ENCODE measurements at places on chromosomes 11 and 22.

GRCh38 chr11:1459764-1460395 is 26.7 kb downstream of the MOB2 start:
- DNase-seq: no peak

DNA sequence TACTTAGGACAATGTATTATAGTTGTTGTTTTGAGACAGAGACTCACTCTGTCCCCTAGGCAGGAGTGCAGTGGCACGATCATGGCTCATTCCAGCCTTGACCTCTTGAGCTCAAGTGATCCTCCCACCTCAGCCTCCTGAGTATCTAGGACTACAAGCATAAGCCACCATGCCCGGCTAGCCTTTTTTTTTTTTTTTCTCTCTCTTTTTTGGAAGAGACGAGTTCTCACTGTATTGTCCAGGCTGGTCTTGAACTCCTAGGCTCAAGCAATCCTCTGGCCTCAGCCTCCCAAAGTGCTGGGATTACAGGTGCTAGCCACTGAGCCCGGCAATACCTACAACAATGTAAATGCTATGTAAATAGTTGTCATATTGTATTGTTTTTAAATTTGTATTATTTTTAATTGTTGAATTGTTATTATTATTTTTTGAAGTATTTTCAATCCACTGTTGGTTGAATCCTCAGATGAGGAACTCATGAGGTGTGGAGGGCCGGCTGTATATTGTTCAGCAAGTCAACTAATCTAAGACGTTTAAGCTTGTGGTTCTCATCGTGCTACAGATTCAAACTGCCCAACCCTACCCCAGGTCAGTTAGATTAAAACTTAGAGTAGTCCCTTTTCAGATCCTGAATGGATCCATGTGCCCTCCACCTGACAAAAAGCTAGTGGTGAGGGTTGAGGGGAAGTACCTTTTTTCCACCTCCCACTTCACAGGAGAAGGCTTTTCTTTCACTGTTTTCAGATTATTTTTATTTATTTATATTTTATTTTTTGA is 11.9 kb upstream of the ZNF280A start:
- no peak for DNase-seq

- DNase-seq: no peak
Measured at GRCh38 chr11:86438685-86439084, 64.0 kb downstream of the CCDC81 start.

- no peak for DNase-seq
Measured at GRCh38 chr22:23113847-23114720, 27.7 kb downstream of the RSPH14 start.

DNA sequence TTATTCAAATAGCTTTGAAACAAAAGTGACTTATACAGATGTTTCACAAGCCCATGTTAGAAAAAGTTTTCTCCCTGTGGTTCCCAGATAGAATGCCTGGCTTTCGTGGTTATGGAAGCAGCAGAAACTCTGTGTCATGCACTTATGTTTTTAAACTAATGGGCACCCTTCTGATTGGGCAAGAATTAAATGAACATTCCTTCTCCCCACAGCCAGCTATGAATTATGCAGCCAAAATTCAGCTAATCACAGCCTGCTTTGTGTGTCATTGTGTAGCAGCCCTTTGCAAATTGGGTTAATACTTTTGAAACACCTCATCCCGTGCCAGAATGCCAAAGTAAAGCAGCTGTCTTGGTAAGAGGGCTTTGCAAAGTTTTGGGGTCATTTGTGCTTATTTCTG is 46.9 kb downstream of the PANX1 start:
- DNase-seq: no peak

GRCh38 chr11:47418454-47419259 is 7.6 kb downstream of the PSMC3 start:
- no peak for DNase-seq

- DNase-seq: no peak
Measured at GRCh38 chr11:2249189-2249916, 21.0 kb downstream of the ASCL2 start.

DNA sequence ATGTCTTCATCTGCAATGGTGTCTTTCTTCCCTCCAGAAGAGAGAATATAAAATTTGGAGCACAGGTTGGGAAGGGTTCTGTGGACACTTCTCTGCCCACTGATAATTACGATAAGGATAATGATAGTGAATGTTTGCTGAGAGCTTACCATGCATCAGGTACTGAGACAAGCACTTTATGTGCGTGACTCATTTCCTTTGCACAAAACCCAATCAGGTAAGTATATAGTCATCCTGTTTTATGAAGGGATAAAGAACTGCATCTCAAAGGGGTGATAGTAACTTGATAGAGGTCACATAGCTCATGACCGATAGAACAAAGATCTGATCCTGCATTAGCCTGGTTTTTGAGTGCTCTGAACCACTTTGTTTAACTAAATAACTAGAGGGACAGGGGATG is 9.4 kb downstream of the DRD2 start:
- DNase-seq: no peak

- no peak for DNase-seq
Measured at GRCh38 chr22:30344447-30345200, 12.1 kb downstream of the SF3A1 start.

GRCh38 chr11:118437208-118438125 is 1.2 kb downstream of the KMT2A start:
- peak; percentile 22 for DNase-seq

DNA sequence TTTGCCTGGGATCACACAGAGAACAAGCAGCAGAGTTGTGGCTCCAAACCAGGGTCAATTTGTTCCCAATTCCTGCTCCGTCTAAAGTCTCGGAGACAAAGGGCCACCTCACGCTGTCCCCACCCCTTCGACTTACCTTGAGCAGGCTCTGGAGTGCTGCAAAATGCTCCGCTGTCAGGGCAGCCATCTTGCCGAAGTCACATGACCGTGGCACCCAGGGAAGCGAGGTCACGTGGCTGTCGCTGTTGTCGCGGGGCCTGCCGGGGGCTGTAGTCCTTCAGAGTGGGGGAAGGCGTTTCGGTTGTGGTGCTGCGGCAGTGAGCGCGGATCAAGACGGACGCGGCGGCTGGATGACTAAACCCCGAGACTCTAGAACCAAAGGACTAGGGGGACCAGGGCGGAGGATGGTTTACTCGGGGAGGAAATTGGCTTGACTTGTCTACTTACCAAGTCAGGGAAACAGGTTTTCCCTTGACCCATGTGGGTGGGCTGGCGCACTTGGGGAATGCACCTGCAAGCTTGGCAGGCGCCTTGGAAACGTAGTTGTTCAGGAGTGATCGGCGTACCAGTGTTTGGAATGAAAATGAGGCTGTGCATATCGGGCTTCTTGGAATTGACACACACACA is at the start of gene COMMD9:
COMMD9 (minus strand) TSS at position 199 of the 627 bp plus-strand sequence; CDS start at position 187, 12 bp downstream.
- DNase-seq: peak; percentile 90

- DNase-seq: no peak
Measured at GRCh38 chr11:131393691-131394090, 23.3 kb downstream of the NTM start.

DNA sequence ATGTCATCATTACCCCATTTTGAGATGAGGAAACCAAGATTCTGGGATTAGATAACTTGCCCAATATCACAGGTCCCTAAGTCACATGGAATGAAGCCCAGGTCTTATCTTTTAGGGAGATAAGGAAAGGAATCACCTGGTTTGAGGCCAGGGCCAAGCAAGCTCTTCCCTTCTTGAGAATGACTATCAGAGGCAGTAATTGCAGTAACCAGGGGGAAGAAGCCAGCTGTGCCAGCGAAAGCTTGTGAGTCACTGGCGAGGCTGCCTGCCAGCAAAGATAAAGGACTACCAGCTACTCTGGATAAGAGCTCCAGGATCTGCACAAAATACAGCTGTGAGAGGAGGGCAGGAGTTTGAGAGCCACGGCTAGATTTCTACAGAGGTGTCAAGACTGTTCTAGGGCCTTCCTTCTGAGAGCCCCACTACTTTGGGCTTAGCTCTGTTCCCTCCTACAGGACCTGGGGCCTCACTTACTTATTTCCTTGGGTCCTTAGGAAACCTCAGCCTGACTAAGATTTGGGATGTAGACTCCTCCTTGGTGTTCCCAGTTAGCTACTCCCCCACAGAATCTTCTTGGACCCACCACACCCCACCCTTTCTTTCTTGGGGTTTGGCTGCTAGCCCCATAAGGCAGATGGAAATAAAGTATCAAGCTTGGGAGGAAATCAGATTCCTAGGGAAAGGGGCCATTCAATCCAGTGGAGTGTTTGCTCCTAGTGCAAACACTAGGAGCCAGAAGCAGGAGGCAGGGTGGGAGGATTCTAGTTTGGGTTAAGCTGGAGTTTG is 9.7 kb upstream of the CCKBR start:
- peak; percentile 12 for DNase-seq

DNA sequence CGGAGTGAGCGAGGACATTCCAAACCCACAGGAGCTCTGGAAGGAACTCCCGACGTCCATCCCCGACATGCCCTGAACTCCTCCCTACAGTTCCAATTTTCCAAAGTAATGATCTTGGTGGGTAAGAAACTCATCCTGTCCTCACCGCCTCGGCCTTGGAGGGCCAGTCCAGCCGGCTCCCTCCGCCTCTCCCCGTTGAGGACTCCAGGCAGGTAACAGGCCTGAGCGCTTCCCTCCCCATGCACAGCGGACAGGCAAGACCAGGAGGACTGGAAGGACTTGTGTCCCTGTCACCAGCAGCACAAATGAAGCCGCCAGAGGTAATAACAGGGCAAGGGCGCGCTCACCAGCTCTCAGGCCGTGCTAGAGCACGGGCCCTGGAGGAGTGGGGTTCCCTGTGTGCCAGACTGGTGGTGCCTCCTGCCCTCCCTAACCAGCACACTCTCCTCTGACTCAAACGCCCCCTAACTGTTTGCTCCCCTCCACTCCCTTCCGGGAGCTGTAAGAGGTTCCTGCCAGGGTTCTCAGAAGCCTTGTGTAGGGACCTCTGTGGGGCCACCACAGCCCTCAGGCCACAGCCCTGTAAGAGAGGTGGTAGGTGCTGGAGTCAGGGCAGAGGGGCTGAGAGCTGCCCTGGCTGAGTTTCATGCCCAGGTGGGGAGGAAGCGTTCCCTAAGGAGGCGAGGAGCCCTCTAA is 17.1 kb downstream of the OVOL1 start:
- DNase-seq: no peak

- DNase-seq: no peak
Measured at GRCh38 chr11:1073851-1074243, 827 bp upstream of the MUC2 start.

- no peak for DNase-seq
Measured at GRCh38 chr11:73384872-73385689, 8.9 kb downstream of the RELT start.

GRCh38 chr11:34235189-34235588 is 122.6 kb downstream of the ABTB2 start:
- DNase-seq: no peak

- DNase-seq: no peak
Measured at GRCh38 chr11:257766-258493, 20.3 kb upstream of the NLRP6 start.

- no peak for DNase-seq
Measured at GRCh38 chr22:31891366-31892079, 52.8 kb upstream of the YWHAH start.

- no peak for DNase-seq
Measured at GRCh38 chr22:35604621-35605368, 12.3 kb downstream of the MB start.

DNA sequence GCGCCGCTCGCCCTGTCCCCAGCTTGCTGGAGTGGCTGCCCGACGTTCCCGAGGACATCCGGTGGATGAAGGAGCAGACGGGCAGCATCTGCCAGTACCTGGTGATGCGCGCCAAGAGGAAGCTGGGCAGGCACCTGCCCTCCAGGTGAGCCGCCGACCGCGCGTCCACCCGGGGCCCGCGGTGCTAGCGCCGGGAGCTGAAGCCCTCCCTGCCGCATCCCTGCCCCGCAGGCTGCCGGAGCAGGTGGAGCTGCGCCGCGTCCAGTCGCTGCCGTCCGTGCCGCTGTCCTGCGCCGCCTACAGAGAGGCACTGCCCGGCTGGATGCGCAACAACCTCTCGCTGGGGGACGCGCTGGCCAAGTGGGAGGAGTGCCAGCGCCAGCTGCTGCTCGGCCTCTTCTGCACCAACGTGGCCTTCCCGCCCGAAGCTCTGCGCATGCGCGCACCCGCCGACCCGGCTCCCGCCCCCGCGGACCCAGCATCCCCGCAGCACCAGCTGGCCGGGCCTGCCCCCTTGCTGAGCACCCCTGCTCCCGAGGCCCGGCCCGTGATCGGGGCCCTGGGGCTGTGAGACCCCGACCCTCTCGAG is 3.3 kb upstream of the CRACR2B start:
- no peak for DNase-seq

- peak; percentile 53 for DNase-seq
Measured at GRCh38 chr11:66068923-66069714, 953 bp upstream of the PACS1 start.

DNA sequence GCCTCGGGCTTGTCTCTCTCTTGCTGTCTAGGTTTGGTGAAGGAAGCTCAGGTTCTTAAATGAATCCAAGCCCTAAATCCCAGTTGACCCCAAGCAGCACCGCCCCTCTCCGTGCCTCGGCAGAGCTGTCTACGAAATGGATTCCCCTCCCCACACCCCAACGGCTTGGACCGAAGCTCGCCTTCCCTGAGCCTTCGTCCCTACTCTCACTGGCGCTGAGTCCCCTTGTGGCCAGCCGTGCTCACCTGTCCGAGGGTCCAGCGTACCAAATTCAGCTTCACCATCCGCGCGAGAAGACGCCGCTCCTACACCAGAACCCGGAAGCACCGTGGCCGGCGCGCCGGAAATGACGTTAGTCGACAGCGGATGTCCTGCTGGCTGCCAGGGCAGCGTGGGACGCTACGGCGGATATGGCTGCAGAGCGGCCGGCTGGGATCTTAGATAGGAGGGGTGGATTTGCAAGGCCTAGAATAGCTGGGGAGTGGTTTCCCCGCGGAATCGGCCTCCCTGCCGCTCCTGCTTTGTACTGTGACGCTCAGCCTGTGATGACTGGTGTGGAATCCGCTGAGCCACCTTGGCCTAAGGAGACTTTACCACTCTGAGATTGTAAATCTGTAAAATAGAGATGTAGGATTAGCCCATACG is at the start of gene TFIP11:
TFIP11 (minus strand) TSS at position 325 of the 645 bp plus-strand sequence. CDS start 2,201 bp downstream, outside the sequence.
- peak; percentile 64 for DNase-seq

- no peak for DNase-seq
Measured at GRCh38 chr11:23236826-23237555, 376.7 kb upstream of the CCDC179 start.

- DNase-seq: peak; percentile 40
Measured at GRCh38 chr11:120511116-120511819, at the start of gene GRIK4. Gene GRIK4, plus strand, starts transcription at chr11:120511748. Its CDS starts 148,571 bp downstream, at chr11:120660319.

Measured in SW 1271 (cell line).